Activated naive CD4-positive, alpha-beta T cell treated with anti-CD3 and anti-CD28 coated beads, Interleukin-2, amount 10 ng/mL, durations not matched to agents 7 days and 5 days (primary cell): ENCODE measurements at places on chromosomes 16 and 17.

DNA sequence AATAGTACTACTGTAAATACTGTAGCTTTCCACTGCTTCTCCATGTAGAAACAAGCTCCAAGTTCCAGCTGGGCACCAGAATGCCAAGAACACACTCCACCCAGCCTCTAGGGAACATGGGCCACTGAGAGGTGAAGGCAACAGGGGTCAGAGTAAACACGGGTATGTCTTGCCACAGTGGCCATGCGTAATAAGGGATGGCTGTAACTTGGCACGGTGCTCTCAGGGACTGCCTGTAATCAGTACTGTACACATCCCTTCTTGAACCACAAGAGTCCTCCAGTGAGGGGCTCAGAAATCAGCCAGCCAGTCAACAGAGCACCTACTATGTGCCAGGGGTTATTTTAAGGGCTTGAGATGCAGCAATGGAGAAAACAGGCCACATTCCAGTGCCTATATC lies 10.8 kb downstream of the LRRC59 start:
- no peak for DNase-seq

DNA sequence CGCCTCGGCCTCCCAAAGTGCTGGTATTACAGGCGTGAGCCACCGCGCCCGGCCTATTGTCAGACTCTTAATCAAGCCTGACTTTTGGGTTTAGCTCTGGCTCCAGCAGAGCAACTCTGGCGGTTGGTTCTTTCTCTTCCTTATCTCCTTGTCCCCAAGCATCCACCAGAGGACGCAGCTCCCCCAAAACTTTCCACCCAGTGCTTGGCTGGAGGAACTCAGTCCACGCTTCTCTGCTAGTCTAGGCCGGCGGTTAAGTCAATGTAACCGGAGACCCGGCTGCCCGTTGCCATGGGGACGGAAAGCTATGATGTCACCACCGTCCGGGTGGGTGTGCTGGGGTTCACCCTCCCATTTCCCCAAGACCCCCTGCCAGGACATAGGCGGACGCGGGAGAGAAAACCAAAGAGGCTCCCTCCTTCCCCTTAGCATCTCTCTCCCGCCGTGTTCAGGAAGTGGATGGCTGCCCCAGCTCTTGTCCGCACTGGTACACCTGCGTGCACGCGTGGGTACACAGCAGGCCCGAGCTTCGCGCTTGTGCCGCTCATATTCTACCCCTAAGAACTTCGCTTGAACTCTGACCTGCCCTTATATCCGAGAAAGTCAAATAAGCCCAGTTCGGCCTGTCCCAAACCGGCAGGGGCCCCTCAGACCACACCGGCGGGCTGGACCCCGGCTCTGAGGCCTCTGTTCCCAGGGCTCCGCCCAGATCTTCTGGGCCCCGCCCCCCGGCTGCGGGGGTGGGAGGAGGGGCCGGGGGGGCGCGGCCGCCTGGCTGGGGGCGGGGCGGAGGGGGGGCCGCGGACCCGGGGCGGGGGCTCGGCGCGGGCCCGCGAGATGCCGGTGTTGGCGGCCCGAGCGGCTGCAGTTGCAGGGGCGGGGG lies at the start of gene RND2:
Gene RND2 (plus strand): TSS at position 825 of the 883 bp plus-strand sequence. CDS start 117 bp downstream, outside the sequence.
- DNase-seq, result peak; percentile 83

- DNase-seq, result no peak
Measured at GRCh38 chr16:23395732-23396131, 57.3 kb downstream of the COG7 start.

DNA sequence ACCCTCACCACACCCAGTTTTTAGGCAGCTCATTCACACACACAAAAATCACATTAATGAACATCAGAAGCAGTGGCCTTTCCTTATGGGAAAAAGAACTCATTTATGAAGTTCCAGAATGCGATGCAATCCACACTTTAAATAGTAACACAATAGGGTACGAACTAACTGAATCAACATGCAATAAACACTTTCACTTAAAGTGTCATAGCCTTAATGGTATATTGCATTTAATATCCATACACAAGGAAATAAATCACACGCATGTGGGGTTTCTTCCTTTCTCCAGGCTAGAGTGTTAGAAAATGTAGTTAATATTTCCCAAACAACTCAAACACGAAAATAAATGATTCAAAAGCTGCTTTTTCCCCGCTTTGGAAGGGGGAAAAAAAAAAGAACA lies 19.7 kb downstream of the ADCY9 start:
- DNase-seq, result no peak

- DNase-seq, result no peak
Measured at GRCh38 chr17:20967776-20968175, 75.0 kb downstream of the USP22 start.

DNA sequence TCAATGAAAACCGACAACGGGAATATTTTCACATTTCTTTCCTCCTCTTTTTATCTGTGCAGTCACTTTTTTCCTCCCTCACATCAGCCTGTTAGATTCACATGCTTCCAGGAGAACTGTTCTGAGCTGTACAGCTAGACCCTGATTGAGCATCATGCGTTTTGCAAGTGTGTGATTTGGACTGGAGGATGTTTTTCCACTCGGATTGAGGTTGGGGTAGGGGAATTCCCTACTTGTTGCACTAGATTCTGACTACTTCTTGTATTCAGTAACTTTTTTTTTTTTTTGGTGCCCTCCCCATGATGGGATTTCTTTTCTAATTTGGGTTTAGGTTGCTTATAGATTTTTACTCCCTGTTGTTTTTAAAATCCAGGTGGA lies 4.8 kb downstream of the MSI2 start:
- no peak for DNase-seq

DNA sequence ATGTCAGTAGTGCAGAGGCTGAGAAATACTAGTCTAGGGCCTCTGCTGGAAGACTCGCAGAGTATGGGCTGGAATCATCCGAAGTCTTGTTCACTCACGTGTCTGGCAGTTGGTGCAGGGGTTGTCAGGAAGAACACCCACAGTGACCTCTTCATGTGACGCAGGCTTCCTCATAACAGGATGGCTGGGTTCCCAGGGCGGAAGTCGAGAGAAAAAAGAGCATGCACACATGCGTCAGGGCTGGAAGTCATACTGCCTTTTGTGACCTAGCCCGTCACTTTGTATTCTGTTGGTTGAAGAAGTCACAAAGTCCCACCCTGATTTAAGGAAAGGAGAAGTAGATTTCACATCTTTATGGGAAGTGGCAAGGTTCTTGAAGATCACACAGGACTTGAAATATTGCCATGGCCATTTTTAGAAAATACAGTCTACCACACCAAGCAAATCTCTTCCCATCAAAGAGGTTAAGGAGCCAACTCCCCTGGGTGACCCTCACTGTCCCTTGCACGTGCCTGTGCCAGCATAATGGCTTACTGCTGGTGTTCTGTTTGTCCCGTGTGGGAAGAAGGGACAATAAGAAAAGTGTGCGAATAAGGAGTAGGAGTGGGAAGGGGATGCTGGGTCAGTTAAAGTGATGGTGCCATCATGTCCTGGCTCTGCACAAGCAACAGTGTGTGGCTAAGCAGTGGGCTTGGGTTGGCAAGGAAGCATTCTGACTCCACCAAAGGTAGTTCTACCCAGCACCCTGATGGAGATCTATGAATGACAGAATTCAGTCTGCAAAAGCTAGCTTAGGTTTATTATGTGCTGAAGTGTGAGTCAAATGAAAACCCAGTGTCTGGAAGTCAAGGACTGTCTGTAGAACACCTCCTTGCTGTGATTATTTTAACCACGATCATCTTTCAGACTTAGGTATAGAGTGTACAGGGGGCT lies 28.1 kb downstream of the HEATR3 start:
- DNase-seq, result no peak
